ENCODE measurements at places on chromosomes 5 and 9.
A peak's percentile ranks its signal among the peaks of the same experiment; 100 is the strongest.

DNA sequence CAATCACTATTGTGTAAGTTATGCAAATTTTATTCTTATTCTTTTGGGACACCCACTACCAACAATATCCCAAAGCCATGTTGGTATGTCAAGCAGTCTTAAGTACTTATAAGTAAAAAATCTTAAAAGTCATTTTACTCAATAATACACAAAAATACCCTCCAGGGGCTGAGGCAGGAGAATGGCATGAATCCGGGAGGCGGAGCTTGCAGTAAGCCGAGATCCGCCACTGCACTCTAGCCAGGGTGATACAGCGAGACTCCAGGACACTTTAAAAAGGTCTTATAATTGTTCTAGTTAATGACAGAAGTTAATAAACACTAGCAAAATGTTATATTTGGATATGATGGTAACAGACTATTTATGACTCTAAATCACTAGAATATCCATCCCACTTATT, 16.8 kb downstream of the CLINT1 start:
- no peak for DNase-seq

GRCh38 chr5:77972469-77973252, 196.5 kb upstream of the TBCA start:
- no peak for DNase-seq

DNA sequence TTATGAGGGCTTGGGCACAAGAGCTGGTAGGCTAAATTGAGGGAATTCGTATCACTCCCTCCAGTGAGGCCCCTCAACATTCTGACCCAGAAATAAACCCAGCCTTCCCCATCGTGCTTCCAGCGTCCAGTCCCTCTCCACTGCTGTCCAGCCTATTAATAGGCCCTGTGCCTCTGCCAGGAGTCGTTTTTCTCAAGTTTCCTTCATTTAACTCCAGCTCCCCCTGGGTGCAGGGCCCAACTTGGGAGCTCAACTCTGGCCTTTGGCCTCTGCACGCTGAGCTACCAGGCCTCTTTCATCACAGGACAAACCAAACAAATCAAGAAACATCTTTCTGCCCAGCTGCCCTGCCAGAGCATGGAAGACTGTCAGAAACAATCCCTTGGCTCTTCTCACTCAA, 10.0 kb downstream of the HBEGF start:
- DNase-seq = peak; percentile 24

DNA sequence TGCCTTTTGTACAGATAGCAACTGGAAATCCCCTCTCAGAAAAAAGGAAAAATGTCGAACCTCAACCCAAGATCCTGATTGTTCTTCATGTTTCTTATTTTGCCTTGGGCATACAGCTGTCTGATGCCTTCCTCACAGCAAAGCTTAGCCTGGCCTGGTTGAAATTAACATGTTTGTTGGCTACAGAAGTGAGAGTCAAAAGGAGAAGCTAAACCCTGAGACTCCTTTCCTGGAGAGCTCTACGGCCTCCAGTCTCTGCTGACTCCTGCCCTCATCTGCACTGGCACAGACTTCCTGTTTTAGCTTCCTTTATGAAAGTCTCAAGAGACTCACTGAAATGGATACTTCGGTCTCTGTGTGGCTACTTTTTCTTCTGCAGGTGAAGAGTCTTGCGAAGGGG, 186.7 kb downstream of the PARP8 start:
- no peak for DNase-seq

DNA sequence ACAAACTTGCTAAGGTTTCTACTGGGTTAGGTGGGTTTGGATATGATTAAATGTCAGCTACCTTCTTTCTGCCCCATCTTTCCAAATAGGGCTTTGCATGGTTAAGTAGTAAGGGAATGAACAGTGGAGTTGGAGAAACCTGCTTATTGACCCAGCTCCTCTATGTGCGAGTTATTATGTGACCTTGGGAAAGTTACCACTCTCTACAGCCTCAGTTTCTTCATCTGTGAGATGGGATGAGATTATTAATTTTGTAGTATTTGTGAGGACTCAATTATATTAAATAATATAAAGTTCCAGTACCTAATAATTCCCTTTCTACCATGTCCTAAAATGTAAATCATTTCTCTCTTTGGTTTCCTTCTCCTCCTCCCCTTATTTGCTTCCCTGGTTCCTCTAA, 123.4 kb downstream of the GDNF start:
- no peak for DNase-seq

GRCh38 chr5:150256410-150257064, 33.0 kb downstream of the CAMK2A start:
- DNase-seq = no peak

GRCh38 chr5:122515709-122516431, 203.8 kb downstream of the SNCAIP start:
- peak; percentile 59 for DNase-seq

GRCh38 chr9:136740971-136741882, 1.5 kb downstream of the LCN10 start:
- DNase-seq = no peak
